ENCODE measurements at places on chromosomes 6 and 20.

DNA sequence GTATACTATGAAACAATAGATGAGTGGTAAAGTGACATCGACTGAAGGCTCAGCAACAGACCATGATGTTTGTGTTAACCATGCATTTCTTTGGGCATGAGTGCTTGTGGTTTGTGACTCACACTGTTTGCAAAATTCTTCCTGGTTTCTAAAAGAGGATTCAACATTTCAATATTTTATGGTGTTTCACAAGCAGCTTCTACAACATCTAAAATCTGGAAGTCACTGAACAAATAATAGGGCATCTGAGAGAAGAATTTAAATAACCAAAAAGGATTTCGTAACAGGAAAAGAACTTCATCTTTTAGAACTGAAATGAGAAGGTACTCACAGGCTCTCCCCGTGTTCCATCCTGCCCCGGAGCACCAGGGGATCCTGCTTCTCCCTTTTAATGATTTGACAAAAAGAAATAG is 146.2 kb downstream of the COL21A1 start:
- DNase-seq = peak; percentile 96

- no peak for DNase-seq
Observed at GRCh38 chr6:29953686-29954085, 11.4 kb downstream of the HLA-A start.

- DNase-seq = no peak
Observed at GRCh38 chr6:124987999-124988591, 25.9 kb downstream of the RNF217 start.

- DNase-seq = no peak
Observed at GRCh38 chr6:56516003-56516402, 126.7 kb downstream of the DST start.

DNA sequence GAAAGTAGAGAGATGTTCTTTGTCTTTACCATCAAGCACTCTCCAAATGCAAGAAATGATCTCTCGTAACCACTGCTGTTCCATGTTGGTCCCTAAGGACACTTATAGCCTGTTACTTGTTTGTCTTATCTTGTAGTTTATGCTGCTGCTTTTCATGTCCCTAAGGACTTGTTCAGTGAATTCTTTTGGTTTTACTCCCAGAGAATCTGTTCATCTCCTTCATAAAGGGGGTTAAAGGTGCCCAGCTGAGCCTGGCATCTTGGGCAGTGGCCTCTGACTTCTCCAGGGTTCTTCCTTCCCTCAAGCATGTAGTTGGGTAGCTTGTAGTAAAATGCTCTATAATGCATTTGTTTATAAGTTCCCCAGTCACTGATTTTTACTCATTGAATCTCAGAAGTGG is 864 bp upstream of the PKIG start:
- peak; percentile 47 for DNase-seq

- DNase-seq = peak; percentile 21
Observed at GRCh38 chr20:19886661-19887288, 128.7 kb downstream of the RIN2 start.

- no peak for DNase-seq
Observed at GRCh38 chr6:89409461-89410035, 2.5 kb downstream of the RRAGD start.

DNA sequence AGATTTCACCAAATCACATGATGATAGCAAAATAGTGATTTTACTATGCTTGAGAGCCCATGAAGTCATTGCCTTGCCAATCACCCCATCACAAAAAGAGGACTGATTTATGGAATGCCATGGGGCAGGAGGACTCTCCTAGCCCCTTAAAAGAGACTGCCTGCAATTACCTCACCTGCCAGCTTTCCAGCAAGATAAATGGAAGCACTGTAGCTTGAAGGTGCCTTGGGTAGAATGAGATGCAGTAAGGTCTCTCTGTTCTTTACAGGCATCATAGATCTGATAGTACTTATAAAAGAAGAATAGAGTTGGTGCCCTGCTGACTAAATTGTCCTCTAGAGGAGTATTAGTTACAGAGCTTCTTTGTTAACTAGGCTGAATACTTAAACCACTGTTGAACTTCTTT is 242.3 kb downstream of the TMEM242 start:
- DNase-seq = no peak

- no peak for DNase-seq
Observed at GRCh38 chr6:168469521-168469920, 28.5 kb downstream of the SMOC2 start.

DNA sequence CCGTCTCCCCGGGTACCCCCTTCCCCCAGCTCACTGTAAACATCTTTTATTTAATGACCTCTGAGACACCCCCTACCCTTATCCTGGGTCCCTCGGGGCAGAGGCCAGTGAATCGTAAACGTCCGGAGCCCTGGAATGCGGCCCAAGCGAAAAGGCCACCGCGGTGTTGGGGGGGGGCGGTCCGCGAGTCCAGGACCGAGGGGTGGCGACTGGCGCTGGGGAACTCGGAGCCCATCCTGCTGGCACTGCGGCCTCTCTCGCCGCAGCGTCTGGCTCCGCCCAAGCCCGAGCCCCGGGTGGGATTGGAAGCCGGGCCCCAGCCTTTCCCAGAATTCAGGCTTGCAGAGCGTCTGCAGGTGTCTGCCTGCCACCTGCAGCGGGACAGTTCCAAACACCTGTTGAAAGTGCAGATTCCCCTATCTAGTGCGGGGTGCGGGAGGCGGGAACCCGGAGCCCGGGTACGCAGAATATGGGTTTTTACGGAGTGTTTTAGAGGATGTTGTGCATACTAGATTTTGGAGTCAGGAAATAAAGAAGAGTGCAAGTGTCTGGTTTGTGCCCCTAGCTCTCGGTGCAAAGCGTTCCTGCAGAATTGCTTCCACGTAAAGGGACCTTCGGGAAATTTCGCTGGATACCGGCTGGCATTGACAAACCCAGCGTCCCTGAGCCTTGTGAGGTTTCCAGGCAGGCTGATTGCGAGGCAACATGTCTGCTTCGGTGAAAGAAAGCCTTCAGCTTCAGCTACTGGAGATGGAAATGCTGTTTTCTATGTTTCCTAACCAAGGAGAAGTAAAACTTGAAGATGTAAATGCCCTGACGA is 800 bp downstream of the RWDD2A start:
- no peak for DNase-seq

DNA sequence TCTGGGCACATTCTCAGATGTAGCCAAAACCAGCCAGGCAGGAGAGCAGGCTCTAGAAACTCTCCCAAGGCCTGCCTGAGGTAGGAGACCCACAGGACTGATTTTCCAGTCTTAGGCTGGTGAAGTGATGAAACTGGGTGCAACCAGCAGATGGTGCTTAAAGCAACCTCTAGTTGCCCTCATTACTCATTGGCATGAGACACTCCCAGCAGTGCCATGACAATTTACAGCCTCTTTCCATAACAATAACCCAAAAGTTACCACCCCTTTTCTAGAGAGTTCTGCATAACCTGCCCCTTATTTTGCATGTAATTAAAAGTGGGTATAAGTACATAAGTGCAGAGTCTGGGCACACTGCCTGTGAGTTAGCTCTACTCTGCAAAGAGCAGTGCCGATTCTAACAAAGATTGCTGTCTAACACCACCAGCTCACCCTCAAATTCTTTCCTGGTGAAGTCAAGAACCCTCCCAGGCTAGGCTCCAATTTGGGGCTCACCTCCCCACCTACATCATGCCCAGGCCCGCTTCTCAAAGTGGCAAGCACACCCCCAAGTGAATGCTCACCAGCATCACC is 14.4 kb upstream of the GPR6 start:
- no peak for DNase-seq

DNA sequence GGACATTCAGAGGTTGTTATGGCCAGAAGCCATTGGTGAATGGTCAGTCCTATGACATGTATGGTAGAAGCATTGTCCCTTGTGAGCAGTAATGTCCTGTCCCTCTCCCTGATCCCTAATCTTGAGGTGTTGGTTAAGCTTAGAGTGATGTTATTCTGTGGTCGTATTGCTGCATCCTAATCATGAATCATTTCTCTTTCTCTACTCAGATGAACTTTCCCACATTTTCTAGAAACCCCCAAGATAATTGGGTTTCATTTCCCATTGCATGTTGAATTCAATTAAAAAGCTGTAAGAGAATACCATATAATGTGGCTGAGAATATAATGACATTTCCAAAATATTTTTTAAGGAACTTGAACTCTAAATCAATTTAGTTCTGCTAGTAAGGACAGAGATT is 175.1 kb downstream of the PLCB4 start:
- DNase-seq = peak; percentile 31

DNA sequence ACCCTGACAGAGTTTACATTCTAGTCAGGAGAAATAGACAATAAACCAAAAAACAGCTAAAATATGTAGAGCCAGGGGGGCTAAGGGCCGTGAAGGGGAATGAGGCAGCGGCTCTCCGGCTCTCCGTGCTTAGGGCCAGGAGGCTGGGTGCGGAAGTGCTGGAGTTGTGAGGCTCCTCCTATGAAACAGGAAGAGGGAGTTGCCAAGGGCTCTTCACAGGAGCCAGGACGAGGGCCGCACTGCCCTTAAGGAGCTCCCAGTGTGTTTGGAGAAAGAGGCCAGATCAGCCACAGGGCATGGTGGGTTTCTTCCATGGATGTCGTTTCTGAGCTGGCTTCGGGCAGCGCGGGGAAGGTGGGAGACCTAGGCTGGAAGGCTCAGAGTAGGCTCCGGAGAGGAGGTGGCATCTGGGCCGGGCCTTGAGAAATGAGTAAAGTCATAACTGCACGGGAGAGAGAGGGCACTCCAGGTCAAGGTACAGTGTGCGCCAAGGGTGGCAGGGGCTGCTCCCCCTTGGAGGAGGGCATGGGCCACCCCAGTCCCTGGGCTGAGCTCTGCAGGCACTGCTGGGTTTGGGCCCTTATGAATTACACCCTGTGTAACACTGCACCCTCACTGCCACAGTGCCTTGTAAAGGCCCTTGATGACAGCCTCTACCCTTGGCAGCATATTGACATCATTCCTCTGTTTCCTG is 20.8 kb upstream of the MLN start:
- DNase-seq = no peak

DNA sequence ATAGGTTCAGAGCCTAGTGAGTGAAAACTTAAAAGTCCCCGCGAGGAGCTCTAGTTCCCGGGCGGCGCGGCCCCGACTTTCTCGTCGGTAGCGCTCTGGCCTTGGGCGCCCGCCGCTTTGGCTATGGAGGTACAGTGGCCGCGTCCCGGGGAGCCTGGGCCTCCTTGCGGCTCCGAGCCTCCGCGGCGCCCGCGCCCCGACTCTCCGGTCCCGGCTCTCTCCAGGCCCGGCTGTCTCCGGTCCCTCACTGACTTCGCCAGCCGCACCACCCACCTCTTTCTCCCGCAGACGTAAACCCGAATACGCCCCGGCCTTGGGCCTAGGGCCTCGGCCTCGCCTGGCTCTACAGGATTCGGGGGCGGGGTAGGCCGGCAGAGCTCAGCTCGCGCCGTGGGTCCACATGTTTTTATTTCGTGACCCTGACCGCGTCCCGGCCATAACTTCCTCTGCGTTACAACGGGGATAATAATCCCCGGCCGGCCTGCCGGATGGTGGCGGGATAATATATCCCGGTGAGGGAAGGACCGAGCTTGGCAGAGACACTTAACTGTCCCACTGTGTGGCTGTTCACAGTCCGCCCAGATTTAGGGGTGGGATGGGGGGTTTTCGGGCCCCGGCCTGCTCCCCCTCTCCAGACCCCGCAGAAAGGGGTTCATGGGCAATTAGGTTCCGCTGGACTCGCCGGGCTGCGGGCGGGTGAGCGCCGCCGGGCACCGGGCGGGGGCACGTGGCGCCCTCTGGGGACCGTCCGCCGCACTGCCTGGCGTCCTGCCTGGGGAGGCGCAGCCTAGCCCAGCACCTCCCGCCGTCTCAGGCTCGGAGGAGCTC is 10.0 kb upstream of the TBX18 start:
- DNase-seq = peak; percentile 72

DNA sequence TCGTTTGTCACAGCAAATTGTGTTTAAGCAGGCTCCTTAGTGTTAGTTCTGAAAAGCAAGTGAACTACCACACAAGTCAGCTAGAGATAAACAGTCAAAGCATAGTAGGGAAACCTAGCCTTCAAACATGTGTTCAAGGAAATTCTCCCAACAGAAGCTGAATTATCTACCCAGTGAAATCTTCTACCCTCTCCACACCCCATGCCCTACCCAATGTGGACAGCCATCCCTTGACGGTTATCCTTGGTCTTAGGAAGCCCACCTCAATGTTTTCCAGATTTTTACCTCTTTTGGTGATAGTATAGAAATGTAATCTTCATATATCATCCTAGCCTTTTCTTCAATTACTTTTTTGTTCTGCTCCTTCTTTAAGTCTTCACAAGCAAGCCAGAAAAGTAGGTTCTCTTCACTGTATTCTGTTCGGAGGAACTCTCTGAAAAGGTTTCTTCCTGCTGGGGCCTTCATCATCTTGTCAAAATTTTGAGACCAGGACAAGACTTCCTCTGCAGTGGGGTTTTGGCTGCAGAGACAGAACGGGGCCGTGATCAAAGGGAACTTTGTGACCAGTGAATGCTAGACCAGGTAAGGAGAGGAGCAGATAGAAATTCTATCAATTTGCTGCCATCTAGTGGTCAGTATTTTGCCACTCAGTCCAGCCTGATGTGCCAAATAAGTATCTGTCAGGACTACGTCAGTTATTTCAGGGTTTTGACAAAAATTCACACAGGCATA is 21.6 kb upstream of the MTRF1L start:
- peak; percentile 56 for DNase-seq
